ENCODE measurements at places on chromosomes 5 and 9.

DNA sequence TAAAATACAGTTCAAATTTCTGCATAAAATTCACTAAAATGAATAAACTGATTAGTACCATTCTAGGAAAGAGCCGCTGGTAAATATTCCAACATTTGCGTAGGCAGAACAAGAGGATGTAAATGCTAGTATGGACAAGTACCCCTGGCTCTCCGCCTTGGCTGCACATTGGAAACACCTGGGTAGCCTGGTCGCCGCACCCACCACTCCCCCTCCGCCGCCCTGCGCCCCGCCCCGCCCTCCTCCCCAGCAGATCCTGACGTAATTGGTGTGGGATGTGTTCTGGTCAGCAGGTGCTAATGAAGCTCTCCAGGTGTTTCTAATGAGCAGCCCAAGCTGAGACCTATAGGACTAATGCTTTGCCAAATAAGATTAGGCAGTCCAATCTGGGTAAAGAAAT, 225.7 kb downstream of the FRMD3 start:
- DNase-seq: no peak

- DNase-seq: no peak
Observed at GRCh38 chr9:123640792-123641222, 284.8 kb downstream of the CRB2 start.

GRCh38 chr9:18906656-18907395, 126.2 kb downstream of the SAXO1 start:
- DNase-seq: no peak

- no peak for DNase-seq
Observed at GRCh38 chr9:27202056-27202455, 93.0 kb downstream of the TEK start.

- no peak for DNase-seq
Observed at GRCh38 chr9:73093016-73093739, 58.5 kb upstream of the ANXA1 start.

- no peak for DNase-seq
Observed at GRCh38 chr5:6596388-6596787, 36.5 kb downstream of the NSUN2 start.

- DNase-seq: no peak
Observed at GRCh38 chr9:121949364-121949763, 143.7 kb downstream of the TTLL11 start.

GRCh38 chr5:72138943-72139521, 31.8 kb downstream of the MAP1B start:
- peak; percentile 48 for DNase-seq

- no peak for DNase-seq
Observed at GRCh38 chr5:55324006-55324405, 16.2 kb downstream of the MTREX start.

DNA sequence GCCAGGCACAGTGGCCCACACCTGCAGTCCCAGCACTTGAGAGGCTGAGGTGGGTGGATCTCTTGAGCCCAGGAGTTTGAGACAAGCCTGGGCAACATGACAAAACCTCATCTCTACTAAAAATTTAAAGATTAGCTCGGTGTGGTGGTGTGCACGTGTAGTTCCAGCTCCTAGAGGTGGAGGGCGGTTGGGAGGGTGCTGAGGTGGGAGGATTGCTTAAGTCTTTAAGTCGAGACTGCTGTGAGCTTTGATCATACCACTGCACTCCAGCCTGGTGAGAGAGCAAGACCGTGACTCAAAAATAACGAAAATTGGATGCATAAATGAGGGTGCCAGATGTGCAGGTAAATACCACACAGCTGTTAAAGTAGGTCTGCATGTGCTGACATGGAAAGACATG, 39.3 kb upstream of the TDRD7 start:
- DNase-seq: no peak

DNA sequence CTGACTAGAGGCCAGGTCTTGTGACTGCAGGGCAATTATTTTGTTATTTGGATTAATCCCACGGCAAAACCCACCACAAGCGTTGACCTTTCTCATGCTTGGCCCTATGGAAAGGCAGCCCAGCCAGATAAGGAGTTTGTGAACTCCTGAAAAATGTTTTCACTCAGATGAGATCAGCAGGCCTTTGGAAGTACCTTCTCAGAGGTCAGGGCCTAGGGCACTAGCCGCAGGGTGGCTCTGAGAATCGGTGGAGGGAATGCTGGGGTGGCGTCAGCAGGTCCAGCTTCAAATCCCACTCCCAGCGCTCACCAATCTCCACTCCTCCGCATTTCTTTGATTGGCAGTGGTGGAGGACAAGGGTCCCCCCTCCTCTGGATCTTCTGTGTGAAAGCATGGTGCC, 194.4 kb downstream of the GADD45G start:
- DNase-seq: no peak

DNA sequence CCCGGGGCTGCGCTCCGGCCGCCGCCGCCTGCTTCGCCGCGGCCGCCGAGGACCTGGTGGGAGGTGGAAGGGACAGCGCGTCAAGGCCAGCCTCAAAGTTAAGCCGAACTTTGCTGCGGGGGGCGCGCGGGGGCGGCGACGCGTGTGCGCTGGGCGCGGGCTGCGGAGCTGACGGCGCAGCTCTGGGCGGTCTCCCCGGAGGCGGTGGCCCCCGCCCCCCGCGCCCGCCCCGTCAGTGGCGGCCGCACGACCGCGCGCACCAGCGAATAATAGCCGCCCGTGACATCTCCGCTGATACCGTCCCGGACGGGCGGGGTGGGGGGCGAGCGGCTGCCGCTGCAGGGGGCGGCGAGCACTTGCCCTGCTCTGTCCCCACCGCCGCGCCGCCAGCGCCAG, 579 bp upstream of the FAM78A start:
- no peak for DNase-seq

DNA sequence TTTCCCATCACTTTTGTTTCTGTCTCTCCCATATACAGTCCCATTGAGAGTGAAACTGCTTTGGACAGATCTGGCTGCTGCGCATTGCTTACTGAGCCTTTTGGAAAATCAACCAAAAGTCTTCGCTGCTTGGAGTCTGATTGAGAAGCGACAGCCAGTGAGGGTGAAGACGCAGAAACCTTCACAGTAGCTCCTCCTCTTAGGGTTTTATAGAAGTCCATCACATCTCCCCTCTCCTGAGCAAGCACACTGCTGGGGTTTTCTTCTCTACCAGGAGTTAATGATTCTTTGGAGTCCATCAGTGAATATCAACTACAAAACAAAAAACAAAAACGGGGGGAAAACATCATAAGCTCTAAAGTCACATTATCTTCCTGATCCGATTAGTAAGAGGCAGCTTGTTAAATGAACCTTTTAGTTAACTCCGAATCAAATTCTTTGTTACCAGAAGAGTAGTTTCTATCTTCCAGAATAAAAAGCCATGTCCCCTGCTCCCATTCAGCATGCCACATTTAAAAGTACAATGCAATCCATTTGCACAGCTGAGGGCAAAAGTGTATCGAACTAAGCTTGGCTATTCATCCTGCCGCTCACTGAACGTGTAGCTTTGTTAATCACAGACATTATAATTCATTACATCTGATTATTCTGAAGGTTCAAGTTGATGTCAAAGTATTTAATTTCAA, 2.8 kb downstream of the NR3C1 start:
- DNase-seq: no peak

DNA sequence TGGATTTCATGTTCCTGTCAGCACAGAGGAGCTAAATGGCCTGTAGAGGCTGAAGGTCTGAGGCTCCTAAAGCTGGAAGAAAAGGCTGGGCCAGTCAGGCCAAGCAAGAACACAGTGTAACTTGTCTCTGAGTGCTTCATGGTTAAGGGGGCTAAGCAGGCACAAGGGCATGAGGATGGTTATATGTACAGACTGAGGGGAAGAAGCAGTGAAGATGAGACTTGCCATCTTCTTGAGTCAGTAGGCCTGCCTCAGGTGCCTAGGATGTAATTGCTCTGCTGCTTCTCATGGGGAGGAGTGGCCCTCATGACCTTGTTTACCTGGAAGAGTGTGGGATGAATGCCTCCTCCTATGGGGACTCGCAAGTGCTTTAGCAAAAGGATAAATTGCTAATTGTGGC, 8.7 kb upstream of the PSMD5 start:
- no peak for DNase-seq

DNA sequence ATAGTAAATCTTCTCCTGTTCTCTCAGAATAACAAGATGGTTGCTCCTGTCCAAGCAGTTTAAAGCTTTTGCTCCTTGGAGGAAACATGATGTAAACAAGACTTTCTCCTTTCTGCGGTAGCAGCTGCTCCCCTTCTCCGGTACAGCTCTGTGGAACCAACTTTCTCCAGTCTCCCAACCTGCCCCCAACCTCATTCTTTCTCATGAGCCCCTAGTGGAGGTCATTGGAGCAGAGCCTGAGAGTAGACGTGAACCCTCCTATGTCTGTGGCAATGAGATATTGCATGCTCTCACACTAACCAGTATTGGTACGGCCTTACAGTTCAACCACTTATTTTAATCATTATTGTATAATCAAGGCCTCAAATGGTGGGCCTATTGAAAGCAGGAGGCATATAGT, 483.8 kb upstream of the CDH10 start:
- DNase-seq: no peak

DNA sequence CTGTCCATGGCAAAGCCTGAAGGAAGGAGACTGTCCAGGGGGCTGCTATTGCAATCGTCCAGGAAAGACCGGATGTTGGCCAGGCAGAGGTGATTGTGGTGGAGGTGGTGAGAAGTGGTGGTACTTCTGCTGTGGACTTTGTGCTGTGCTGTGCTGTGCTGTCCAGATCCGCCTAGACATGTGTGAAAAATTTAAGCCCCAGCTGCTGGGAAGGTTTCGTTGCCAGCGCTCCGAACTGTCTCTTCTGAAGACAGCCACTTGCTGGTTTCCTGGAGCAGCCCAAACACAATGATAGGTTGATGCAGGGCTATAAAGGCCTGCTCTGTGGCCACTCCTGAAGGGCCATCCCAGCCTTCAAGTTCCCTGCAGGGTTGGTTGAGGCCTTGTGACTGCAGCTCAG, 223.0 kb upstream of the MPDZ start:
- DNase-seq: peak; percentile 69

DNA sequence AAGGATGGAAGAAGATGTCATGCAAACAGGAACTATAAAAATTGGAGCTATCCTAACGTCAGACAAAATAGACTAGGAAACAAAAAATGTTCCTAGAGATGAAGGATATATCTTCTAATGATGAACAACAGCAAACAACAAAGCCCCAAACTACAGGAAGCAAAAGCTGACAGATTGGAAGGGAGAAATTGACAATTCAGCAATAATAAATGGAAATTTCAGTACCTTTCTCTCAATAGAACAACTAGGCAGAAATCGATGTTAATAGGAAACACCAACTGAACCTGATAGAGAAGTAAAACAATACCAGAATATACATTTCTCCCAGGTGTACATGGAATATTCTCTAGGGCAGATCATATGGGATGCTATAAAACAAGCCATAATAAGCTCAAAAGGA, 7.6 kb downstream of the SCGB3A1 start:
- no peak for DNase-seq

- DNase-seq: no peak
Observed at GRCh38 chr5:53934151-53934820, 373.8 kb downstream of the NDUFS4 start.

GRCh38 chr5:38680094-38680825, 123.8 kb upstream of the LIFR start:
- DNase-seq: peak; percentile 75

GRCh38 chr5:99928490-99928889, 606.7 kb upstream of the FAM174A start:
- DNase-seq: no peak

- no peak for DNase-seq
Observed at GRCh38 chr5:166045961-166046360, 2245.5 kb upstream of the WWC1 start.

DNA sequence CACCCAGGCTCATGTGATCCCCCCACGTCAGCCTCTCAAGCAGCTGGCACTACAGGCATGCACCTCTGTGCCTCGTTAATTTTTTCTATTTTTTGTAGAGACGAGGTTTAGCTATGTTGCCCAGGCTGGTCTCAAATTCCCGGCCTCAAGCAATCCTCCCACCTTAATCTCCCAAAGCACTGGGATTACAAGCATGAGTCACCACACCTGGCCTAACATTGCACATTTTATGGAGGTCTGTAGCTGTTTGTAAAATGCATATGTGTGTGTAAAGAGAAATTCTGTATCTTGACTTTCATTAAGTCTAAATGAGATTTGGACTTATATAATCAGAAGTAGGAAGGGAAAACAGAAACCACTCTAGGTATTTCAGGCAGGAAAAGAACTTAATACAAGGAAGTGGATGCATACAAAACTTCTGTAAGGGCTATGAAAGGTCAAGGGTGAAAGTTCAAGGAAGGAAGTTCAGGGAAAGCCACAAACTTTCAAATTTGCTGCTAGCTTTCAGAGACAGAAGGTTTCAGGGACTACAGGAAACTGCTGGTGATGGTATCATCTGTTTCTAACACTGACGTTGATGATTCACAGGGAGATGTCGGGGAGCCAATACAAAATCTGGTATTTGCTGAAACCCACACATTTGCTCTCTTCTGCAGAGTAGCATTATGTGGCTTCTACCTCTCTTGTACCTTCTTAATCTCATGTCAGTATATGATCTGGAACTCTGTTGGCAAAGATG, 209.4 kb downstream of the PIK3R1 start:
- DNase-seq: no peak

GRCh38 chr9:127154390-127155191, 32.2 kb upstream of the ANGPTL2 start:
- peak; percentile 93 for DNase-seq

GRCh38 chr5:9927521-9927997, 297.4 kb upstream of the TAS2R1 start:
- no peak for DNase-seq

GRCh38 chr9:105296445-105296844, 52.0 kb downstream of the SLC44A1 start:
- no peak for DNase-seq

DNA sequence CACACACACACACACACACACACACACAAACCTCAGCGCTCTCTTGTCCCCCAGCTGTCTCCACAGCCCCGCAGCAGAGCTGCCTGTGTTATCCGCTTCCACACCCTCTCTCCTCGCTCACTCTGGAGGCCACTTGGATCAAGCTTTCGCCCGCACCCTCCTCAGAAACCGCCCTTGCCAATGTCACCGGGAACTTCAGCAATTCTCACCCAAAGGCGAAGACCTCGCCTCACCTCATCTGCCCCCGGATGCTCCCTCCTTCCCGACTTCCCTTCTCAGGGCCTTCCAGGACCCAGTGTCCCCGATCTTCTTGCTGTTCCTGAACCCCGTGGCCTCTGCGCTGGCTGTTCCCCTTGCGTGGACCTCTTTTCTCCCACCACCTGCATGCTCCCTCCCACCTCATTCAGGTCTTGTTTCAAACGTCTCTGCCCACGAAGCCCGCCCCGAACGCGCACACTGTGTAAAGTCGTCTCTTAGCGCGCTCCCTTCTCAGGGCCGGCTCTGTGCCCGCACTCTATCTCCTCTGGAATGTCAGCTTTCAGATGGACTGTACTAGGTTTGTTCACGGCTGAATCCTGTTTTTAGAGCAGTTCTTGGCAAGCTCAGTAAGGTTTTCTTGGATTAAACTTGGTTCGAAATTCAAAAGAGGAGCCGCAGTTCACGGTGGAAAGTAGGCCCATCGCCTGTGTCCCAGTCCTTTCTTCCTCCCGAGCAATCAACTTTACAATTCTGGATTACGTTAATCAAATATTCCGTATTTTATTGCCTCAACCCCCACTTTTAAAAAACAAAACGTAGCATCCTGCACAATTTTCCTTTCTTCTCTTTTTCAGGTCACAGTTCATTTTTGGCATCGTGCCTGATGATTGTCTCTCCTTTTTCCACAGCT, 1.0 kb upstream of the TRIM7 start:
- DNase-seq: peak; percentile 41

Measured in right hindlimb (tissue), 1 donor.